Neural progenitor cell (in vitro differentiated cells): ENCODE measurements at places on chromosomes 11 and 22.

DNA sequence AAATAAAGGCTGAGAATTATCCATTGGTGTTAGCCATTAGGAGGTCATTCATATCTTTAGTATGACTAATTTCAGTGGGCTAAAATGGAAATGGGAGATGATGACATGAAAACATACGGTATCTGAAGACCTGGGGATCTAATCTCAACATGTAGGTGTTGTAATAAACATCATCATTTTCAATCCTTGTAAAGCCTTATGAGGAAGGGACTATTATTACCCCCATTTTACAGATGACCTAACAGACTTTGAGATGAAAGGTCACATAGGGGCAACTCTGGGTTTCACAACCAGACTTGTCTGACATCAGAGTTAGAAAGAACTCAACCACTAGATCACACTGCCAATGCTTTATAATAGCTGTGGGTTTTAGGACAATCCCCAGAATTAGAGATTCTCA is 34.8 kb upstream of the TMEM135 start:
- DNase-seq = no peak

DNA sequence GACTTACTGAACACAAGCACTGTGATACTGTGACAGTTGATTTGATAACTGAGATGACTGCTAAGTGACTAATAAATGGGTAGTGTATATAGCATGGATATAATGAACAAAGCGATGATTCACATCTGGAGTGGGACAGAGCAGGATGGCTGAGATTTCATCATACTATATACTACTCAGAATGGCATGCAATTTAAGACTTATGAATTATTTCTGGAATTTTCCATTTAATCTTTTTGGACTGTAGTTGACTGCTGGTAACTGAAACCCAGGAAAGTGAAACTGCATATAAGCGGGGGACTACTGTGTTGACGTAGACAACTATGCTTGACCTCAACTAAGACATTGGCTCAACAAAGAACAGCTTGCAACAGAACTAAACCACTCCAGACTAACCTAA is 20.0 kb upstream of the NUCB2 start:
- DNase-seq = no peak

- peak; percentile 61 for DNase-seq
These were observed 38.0 kb downstream of the EXT2 start for GRCh38 chr11:44133335-44133946.

GRCh38 chr11:15725246-15725645 is 610.5 kb downstream of the INSC start:
- no peak for DNase-seq

DNA sequence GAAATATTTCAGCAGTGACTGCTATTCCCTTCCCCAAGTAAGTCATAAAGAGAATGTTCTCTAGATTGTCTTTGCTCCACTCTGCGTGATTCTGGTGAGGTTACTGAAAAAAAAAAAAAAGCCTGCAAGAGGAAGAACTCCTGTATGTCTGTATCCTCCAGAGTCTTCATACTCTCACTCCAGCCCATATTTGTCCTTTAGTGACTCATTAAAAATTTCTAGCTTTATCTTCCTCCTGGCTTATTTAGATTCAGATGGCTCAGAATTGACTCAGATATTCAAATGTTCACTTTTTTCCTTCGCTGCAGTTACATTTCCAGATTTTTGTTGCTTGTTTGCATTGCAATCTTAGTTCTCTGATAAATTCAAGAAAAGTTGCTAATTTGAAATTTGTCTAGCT is 76.3 kb upstream of the CNTN5 start:
- DNase-seq = no peak

- DNase-seq = no peak
These were observed 165.0 kb downstream of the BRD1 start for GRCh38 chr22:49662681-49663080.

DNA sequence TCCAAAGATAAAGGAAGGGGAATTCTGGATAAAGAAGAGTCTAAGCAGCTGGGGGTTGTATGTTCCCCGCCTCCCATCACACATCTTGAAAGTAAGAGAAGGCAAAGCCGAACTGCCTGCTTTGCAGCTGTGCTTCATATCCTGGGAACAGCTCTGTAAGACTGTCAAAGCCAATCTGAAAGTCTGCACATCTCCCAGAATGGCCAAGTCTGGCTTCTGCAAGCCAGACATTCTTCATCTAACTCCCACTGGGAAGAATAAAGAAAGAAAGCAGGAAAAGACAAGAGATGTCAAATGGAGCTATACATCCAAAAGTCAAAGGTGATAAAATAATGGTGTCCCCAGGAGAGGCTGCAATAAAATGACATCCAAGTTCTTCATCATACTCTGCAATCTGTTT is 15.4 kb downstream of the MORC2 start:
- DNase-seq = peak; percentile 32

DNA sequence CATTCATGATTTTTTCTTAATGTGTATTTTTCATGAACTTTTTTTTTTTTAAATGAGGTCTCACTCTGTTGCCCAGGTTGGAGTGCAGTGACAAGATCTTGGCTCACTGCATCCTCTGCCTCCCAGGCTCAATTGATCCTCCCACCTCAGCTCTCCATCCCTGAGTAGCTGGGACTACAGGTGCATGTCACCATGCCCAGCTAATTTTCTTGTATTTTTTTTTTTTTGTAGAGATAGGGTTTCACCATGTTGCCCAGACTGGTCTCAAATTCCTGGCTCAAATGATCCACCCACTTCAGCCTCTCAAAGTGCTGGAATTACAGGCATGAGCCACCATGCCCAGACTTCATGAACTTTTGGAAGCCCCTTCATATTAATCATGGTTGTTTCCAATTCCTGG is 49.7 kb downstream of the ADAMTS15 start:
- DNase-seq = no peak

GRCh38 chr11:109970516-109971183 is 122.5 kb upstream of the ZC3H12C start:
- no peak for DNase-seq

DNA sequence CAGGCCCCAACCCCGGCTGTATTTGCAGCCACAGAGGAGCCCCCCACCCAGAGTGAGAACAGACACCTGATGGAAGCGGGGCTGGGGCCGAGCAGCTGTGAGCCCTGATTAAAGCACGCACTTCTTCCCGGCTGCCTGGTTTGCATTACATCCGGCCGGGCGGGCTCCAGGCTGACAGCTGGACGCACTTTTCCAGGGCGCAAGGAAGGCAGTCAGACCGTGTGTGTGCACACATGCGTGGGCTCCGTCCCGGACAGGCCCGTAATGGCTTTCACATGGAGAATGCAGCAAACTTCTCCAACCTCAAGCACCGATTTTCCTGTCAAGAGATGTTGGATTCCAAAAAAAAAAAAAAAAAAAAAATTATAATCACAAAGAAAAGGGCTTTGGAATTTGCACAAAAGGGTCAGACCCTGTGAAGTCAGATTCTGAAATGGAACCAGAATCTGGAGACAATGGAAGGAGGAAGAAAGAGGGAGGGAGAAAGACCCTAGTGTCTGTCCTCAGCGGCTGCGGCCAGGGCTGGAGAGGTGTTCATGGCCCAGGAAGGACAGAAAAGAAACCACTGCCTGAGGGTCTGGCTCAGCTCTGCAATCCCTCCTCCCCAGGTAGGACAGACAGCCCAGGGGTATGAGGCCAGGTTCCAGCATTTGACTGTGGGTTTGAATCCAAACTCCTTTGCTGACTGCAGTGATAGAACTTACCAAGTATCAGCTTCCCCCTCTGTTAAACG is 365.5 kb downstream of the MN1 start:
- DNase-seq = peak; percentile 77

DNA sequence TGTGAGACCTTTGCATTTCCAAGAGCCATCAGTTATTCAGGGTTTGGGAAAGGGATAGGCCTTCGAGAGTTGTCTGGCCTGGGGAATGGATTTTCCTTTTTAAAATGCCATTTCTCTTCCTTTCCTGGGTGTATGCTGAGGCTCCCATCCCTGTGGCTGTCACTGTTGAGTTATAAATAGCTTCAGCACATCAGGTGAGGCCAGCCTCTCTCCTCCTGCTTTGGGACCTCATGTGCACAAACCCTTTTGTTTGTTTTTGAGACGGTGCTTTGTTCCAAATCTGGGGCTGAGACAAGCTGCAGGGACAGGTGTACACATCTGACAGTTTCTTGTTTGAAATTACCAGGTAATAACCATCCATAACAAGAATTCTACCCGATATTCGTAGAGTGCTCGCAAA is 1.3 kb downstream of the TEF start:
- DNase-seq = no peak

GRCh38 chr11:47672283-47672730 is 29.9 kb upstream of the MTCH2 start:
- DNase-seq = no peak

DNA sequence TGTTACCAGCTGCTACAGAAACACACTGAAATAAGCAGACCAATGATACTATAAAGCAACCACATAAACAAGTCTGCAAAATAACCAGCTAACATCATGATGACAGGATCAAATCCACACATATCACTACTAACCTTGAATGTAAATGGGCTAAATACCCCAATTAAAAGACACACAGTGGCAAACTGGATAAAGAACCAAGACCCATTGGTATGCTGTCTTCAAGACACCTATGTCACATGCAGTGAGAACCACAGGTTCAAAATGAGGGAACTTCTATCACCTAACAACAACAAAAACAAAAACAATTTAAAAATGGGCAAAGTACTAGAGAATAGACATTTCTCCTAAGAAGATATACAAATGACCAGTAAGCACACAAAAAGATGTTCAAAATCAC is 89.9 kb downstream of the ARHGAP32 start:
- DNase-seq = no peak

DNA sequence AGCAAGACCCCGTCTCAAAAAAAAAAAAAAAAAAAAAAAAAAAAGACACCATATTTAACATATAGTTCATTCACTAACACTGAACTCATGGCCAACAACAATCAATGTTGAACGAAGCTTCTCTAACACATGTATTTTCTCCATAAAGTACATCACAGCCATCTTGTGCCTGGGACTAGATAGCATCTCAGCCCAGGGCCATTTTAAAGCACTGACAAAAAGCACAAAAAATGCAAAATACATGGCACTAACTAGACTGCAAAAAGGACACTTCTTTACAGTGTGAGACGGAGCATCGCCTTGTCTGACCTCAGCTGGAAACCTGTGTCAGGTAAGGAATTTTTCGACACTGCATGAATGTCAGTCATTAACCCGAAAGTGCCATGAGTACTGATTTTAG is 23.3 kb downstream of the KIAA0930 start:
- DNase-seq = no peak

- DNase-seq = no peak
These were observed 128.3 kb downstream of the APIP start for GRCh38 chr11:34787895-34788294.

- no peak for DNase-seq
These were observed 51.9 kb upstream of the KCNQ1OT1 start for GRCh38 chr11:2751523-2752203.

DNA sequence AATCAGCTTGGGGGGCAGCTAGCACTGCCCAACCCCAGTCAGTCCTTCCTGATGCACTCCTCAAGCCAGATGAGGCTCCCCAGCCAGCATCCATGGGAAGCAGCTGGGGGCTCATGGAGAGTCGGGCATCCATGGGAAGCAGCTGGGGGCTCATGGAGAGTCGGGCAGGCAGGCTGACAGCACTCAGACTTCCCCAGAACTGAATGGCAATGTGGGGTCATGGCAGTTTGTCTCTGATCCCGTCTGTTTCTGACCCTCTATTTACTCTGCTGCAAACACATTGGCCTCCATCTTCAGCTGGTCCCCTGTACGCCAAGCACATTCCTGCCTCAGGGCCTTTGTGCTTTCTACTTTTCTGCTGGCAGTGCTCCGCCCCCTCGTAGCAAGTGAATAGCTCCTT is 314.8 kb downstream of the NTM start:
- DNase-seq = no peak

GRCh38 chr11:72588421-72589410 is 85.5 kb downstream of the PDE2A start:
- DNase-seq = no peak

- DNase-seq = no peak
These were observed 190.7 kb downstream of the SNX19 start for GRCh38 chr11:130725421-130726233.

DNA sequence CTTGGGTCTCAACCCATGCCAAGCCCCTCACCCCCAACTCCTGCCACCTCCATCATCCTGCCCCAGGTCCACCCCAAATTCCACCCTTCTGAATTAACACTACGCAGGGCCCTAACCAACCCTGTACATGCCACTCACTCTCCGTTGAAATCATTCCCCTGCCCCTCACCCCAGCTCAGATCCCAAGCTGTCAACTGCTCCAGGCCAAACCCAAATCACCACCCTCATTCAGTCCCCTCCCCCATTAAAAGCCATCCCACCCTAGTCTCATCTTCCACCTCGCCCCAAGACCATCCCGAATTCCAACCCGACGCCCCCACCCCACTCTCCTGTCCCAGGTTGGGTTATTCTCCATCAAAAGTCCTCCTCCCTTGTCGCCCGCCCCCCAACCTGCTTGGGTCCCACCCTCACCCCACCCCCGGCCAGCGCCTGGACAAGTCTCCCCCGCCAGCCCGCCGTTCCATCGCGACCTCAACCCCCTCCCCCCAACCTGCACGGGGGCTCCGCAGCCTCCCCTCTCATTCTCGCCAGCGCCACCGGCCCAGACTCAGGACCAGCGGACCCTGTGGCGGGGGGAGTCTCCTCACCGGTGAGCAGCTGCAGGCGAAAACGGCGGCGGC is 466 bp downstream of the FAM168A start:
- no peak for DNase-seq

DNA sequence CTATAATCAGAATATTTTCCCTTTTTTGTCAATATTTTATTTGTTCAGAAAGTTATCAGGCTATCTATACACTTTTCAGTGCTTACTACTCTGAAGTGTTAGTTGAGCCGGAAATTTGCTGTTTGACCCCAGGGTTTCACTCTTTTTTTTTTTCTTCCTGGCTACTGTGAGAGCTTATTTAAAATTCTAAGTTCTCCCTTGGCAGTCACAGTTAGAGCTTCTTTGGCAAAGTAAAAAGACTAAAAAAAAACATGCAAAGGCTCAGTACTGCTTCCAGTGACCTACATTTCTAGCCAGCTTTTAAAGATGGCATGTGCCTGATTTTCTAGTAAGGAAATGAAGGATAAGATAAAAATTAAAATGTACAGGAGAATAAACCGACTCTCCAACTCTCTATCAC is 48.4 kb downstream of the ELP4 start:
- DNase-seq = peak; percentile 13

DNA sequence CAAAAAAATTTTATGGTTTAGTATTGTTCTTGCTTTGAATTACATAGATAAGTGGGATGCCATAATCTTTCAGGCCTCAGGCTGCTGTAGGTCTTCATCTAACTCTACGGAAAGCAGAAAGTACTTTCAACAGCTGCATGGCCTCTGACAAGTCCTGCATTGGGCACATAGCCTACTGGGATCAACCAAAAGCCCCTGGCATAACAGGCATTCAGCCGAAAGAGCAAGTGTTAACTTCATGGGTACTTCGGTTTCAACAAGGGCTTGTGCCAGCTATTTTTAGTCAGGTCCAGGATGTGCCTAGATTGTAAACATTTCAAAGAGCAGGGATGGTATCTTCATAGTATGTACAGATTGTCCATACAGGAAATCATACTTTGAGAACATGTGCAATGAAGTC is 3.1 kb downstream of the SLN start:
- DNase-seq = no peak
